ENCODE measurements at places on chromosomes 1 and 21.

GRCh38 chr1:46735708-46736324, 16.9 kb upstream of the EFCAB14 start:
- DNase-seq, result peak; percentile 68

GRCh38 chr1:34362949-34363348, 186.2 kb downstream of the C1orf94 start:
- no peak for DNase-seq

- no peak for DNase-seq
Observed at GRCh38 chr1:209516771-209517680, 66.5 kb upstream of the CAMK1G start.

DNA sequence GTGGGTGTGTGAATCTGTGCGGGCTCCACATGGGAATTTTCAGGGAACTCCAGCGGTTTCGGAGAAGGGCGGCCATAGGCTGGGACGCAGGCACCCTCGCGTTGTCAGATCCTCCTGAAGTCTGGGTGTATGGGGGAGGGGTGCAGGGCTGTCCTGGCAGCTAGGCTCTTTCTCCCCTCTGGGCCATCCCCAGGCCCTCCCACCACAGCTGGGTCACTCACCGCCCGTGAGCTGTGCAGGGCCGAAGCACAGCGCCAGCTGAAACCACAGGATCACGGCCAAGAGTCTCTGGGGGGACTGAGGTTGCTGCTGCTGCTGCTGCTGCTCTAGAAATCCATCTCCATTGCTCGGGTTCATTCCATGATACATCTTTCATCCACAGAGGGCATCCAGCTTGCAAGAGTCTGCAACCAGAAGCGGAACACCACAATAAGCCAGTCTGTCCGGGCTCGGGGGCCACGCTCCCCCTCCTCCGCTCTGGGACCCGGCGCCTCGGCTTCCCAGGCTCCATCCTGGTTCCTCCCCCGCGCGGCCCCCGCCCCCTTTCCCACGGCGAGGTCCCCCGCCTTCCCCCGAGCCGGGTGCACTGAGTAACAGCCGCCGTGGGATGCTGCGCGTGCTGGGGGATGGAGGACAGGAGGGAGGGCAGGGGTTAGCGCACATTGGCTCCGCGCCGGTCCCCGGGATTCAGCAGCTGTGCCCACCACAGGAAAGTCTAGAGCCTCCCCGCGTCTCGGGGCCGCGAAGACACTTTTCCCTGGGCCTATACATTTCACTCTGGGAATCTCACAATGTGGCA, 720 bp downstream of the SUSD4 start:
- peak; percentile 4 for DNase-seq

DNA sequence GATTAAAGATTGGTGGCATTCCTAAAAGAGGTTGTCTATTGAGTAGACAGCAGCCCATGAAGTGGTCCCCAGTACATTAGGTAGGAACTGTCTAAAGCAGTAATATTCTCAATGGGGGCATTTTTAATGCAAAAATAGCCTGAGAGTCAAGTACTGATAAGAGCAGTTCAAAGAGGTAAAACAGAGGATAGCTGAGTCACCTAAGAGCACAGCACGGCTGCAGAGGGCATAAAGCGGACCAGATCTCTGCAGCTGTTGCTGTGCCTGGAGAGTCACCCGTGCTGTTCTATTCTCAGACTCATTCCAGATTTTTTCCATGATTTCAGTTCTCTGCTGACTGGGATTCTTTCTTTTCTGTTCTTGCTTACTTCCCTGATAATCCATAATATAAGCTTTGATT, 313.2 kb downstream of the OLFM3 start:
- DNase-seq, result no peak

DNA sequence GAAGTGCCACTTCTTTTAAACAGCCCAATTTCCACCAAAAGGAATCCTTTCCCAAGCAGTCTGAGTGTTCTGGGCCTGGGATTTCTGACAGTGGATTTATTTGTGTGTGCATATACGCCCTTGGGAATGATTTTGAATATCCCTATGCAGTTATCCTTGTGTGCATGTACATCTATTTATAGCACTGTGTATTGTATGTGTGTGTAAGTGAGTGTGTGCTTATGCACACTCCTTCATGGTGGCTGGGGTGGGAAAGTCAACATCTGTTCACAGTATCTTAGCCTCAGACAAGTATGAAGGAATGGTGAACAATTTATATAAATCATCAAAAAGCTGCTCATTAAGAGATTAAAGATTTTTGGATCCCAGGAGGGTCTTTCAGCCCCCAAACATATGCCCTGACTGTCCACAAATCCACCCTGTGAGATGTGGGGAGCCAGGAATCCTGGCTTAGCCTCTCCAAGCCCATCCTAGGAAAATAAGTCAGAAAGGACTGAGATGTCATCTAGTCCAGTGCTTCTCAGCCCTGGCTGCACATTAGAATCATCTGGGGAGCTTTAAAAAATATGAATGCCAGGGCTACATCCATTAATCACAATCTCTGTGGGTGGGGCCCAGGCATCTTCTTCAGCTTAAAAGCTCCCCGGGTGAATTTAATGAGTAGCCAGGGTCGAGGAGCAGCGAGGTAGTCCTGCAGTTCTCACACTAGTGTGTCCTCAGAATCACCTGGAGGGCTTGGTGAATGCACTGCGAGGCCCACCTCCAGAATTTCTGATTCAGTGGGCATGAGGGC, 101.4 kb downstream of the PLXNA2 start:
- no peak for DNase-seq

- no peak for DNase-seq
Observed at GRCh38 chr1:228148196-228148861, 1.4 kb upstream of the GJC2 start.

All from mesenchymal stem cell (in vitro differentiated cells and primary cell).